Spleen (tissue), 13 donors: ENCODE measurements at places on chromosomes 1 and 21.

- DNase-seq: no peak
These were observed 12.5 kb downstream of the AGRN start for GRCh38 chr1:1032424-1032823.

- no peak for DNase-seq
These were observed 120.1 kb upstream of the TNR start for GRCh38 chr1:175863299-175864050.

- DNase-seq: no peak
These were observed 7.3 kb upstream of the GNL2 start for GRCh38 chr1:37602750-37603694.

DNA sequence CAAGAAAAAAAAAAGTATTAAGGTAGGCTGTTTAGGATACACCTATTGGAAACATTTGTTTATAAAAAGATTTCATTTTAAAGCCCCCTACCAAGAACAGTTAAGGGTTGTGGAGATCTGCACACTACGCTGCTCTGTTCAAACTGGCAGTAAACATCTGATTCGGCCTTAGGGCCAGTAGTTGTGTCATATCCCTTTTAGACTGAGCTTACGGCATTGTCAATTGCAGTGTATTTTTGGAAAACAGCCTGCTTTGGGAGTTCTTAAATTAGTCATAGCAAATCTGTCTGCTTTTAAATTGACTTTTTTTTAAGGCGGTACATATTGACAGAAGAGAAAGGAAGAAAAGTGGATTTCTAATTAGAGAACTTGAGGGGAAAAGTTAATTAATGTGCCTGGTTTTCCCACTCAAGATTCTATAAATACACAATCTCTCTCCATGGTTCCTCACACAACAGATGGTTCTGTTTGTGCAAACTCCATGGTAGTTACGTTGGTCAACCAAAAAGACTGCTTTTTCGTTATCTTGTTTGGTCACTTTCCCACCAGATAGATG, 1.7 kb upstream of the ELK4 start:
- no peak for DNase-seq

DNA sequence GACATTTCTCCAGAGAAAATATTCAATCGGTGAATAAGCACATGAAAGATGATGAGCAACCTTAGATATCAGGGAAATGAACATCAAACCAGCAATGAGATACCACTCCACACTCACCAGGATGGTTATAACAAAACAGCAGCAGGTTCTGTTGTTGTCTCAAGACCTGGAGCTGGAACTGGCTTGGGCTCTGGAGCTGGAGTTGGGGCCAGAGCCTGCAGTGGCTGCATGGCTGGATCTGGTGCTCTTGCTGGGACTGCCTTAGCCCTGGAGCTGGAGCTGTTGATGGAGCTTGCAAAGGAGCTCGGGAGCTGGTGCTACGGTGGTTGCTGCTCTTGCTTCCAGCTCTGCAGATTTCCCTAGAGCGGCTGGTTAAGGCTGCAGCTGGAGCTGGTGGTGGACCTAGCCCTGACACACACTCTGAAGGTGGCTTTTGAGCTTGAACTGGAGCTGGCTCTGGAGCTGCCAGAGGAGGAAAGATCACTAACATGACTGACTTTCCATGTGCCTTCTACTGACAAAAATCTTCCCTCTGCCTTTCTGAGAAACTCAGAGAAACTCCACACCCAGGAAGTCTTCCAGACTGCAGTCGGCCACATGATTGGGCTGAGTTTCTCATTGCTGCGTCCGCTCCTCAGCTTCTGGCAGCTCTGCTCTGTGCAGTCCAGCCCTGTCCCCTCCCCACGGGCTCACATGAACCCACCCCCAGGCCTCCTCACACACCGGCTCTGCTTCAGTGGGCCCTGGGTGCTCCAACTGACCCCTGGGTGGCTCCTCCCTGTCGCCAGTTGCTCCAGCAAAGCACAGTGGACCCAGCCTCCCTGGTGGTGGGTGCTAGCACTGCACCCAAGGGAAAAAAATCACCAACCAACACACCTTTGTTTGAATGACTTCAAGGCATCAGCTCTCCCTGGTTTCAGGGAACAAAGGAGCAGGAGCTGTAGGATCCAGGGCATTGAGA, 139.1 kb upstream of the FMN2 start:
- DNase-seq: no peak

- DNase-seq: no peak
These were observed 32.1 kb downstream of the SH3BP5L start for GRCh38 chr1:248793592-248793991.

DNA sequence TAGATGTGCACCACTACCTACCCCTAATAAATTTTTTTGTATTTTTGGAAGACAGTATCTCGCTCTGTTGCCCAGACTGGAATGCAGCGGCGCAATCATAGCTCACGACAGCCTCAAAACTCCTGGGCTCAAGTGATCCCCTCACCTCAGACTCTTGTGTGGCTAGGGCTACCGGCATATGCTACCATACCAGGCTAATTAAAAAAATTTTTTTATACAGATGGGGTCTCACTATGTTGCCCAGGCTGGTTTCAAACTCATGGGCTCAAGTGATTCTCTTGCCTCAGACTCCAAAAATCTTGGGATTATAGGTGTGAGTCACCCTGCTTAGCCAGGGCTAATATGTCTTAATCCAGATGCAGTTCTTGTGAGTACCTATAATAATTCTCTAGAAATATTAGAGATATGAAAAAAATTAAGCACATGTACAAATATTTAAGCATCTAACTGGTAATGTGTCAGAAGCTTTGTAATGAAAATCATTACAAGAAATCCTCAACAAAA, 9.5 kb downstream of the SORT1 start:
- no peak for DNase-seq

DNA sequence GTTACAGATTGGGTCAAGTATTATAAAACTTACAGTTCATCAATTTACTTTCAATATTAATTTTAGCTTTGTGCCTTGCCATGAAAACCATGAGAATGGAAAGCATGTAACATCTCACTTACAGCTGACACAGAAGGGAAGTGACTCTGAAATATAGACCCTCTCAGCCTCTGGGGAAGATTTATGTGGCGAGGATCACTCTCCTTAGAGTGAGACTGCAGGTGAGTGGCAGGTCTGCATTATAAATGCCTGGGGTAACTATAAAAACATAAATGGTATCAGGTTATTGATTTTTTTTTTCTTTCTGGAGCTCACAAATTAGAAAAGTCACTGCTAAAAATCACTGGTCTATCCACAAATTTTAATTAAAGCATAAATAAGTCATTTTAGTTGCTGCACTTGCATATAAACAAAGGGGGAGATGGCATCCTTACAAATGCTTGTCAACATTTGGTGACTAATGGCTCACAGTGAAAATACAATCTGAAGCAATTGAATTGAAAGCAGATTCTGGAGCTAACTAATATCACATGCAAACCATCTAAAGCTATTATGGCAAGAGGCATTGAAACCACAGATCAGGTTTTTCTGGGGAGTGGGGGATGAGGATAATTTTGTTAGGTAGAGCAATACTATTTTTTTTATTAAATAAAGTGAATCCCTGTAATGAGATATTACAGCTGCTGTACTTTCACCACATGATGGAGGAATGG, 200.9 kb downstream of the TM2D1 start:
- DNase-seq: no peak

GRCh38 chr1:205672395-205672889, 7.9 kb downstream of the SLC45A3 start:
- no peak for DNase-seq

DNA sequence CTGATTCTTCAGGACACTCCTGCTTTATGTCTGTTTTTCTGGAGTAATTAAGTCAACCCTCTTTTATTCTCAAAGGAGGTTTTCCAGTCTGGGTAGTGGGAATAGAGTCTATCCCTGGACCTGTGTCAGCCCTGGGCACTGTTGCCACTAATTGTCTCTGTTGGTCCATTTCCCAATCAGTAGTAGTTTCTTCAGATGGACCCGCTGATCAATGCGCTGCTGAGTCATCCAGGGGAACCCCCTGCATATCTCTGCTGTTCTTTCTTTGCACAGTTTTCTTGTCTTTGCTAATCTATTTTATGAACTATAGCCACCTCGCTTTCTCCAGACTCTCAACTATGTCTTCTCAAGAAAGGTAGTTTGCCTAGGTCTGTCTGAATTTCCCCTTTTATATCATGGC, 82.5 kb downstream of the TNNI3K start:
- DNase-seq: no peak

DNA sequence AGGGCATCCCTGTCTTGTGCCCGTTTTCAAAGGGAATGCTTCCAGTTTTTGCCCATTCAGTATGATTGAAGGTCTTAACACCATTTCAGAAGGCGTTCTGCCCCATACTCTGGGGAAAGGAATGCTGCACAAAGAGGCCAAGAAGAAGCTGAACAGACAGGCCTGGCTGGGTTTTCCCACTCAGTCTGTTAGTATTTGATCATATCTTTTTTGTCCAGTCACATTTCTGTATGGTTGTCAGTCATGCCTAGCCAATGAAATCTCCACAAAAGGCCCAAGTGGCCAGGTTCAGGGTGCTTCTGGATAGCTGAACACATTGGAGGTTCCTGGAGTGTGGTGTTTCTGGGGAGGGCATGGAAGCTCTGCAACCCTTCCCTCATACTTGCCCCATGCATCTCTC, 72.1 kb downstream of the NEK7 start:
- DNase-seq: no peak

DNA sequence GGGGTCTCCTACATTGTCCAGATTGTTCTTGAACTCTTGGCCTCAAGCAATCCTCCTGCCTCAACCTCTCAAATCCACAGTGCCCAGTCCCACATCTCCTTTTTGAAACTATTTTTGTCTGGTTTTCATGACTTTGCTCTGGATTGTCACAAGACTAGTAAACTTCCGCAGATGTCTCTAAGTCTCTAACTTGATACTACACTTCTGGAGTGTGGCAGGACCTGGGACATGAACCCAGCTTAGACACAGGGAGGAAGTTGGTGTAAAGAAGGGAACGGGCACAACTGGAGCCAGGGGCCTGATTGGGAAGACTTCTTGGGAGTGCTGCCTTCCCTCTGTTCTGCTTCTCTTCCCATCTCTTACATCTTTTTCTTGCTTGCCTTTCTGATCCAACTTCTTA, 16.2 kb upstream of the DISC1 start:
- no peak for DNase-seq

- DNase-seq: no peak
These were observed 60.0 kb downstream of the MRPS6 start for GRCh38 chr21:34133392-34133791.

GRCh38 chr1:102098536-102098935, 101.8 kb upstream of the OLFM3 start:
- no peak for DNase-seq

- DNase-seq: no peak
These were observed 207.6 kb upstream of the NFIA start for GRCh38 chr1:60874718-60875117.

DNA sequence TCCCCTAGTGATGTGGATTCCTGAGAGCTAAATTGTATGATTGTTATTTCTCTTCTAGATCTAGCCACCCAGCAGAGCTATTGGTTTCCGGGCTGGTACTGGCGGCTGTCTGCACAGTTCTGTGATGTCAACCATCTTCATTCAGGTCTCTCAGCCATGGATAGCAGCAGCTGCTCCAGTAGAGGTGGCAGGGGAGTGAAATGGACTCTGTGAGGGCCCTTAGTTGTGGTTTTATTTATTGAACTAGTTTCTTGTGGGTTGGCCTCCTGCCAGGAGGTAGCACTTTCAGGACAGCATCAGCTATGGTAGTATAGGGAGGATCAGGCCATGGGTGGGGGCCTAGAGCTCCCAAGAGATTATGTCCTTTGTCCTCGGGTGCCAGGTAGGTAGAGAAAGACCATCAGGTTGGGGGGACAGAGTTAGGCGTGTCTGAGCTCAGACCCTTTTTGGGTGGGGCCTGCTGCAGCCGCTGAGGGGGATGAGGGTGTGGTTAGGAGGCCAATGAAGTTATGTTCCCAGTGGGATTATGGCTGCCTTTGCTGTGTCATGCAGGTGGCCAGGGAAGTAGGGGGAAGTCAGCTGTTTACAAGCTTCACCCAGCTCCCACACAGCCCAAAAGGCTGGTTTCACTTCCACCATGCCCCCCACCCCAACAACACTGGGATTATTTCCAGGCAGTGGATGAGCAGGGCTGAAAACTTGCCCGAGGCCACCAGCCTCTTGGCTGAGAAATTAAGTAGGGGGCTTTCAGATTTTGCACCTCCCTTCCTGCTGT, 55.1 kb upstream of the RGS4 start:
- no peak for DNase-seq

DNA sequence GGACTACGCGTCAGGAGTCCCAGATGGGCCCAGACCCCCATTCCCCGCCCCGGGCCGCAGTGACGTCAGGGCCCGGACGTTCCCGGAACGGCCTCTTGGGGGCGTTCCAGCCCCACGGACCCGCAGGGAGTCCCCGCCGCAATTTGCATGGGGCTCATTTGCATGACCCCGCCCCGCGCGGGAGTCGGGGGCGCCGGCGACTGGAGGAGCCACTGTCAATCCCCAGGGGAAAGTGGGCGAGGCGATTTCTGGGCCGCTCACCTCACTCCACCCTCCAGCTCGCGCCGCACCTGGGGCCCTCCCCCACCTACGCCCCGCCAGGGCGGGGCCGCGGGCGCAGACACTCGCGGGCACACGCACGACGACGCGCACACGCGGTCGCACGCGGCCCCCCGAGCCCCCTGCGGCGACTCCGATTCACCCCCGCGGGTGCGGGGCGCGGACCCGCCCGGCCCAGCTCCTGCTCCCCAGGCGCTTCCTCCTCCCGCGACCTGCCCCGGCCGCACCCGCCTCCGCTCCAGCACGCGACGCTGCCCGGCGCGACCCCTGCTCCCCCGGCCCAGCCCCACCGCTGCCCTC, 13.2 kb downstream of the AGRN start:
- peak; percentile 96 for DNase-seq

DNA sequence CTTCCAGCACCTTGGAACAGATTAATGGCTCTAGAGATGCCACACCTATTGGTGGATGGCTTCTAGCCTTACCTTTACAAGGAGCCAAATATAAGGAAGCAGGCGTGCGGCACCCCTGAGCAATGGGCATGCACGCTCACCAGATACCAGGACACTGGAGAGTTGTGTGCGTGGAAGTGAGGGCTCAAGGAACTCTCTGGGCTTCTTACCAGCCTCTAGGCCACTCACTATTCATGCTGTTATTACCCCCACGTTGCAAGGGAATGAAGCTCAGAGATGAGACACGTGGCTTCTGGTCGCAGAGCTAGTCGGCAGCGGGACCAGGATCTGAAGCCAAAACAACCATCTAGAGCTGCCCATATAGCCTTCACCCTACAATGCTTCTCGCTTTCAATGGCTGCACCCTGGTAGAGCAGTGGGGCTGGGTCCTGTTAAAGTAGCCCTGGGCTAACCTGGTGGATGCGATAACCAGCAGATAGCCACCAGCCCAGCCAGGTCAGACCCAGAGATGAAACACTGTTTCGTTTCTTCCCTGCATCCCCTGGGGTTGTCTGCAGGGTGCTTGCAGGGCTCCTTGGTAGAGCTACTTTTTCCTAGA, 396.4 kb upstream of the VAMP3 start:
- peak; percentile 39 for DNase-seq

- no peak for DNase-seq
These were observed 522.9 kb downstream of the LRRIQ3 start for GRCh38 chr1:73674945-73675561.

DNA sequence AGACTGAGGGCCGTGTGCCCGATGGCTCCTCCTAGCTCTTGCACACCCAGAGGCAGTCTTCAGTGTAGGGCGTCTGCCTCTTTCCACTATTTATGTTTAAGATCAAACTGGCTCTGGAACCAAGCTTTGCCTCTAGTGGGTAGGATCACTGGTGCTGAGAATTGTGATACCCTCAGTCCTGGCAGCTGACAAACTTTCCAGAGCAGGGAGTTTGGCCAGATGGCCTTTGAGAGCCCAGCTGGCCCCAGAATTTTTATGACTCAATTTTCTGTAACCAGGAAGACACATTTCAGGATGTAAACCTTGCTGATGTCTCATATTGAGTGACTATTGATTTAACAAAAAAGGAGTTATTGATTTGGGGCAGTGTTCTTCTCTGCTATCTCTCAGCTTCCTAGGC, 6.7 kb downstream of the COQ8A start:
- DNase-seq: no peak
